Stimulated activated CD8-positive, alpha-beta memory T cell treated with anti-CD3 and anti-CD28 coated beads, Interleukin-2, amount 100 ng/mL, for 1 hour (primary cell): ENCODE measurements at places on chromosomes 7 and 10.

GRCh38 chr10:133042816-133043215 is 44.9 kb upstream of the ADGRA1 start:
- DNase-seq, result no peak

DNA sequence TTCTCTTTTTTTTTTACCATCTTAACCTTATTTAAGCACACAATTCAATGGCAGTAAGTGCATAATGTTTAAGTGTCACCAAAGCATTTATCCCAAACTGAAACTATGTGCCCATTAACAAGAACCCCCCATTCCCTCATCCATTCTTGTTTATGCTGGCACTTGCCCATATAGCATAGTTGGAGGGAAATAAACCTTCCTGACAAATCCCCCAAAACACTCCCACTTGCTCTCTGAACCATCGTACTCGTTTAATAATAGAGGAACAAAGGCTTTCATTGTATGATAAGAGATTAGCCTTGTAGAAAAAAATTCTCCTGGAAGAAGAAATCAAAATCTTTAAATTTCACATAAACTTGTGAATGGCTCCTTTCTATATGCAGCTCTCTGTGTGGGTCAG is 26.4 kb upstream of the KCNMA1 start:
- no peak for DNase-seq

GRCh38 chr10:73803680-73804286 is 7.6 kb downstream of the NDST2 start:
- no peak for DNase-seq

DNA sequence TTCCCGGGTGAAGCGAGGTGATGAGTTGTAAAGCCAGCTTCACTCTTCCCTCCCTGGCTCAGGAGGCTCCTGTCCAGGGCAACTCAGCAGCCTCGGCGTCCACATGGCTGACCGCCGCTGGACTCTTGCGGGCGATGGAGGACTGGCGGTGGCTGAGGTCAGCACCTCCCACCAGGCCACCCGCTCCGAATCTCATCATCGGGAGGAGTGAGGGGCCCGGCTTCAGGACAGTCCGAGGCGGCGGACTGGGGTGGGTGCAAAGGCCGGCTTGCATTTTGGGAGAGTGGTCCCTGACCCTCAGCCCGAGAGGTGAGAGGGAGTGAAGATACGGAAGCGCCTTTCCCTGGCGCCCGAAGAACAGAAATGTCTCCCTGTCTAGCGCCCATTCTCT is 759 bp downstream of the DNAJB12 start:
- no peak for DNase-seq

DNA sequence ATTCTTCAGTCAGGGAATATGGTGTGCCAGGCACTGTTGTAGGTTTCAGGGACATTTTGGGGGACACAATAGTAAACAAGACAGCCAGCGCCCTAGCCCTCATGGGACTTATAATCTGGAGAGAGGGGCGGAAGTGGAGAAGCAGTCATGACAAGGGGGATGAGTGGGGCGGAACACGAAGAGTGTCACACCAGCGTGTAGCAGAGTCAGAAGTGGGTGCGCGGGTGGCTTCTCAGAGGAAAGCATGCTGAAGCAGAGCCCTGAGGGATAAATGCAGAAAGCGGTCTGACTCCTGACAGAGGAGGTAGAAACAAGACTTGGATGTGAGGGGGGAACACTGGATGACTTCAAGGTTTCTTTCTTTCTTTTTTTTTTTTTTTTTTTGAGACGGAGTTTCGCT is 160.3 kb upstream of the LYZL2 start:
- DNase-seq, result no peak

GRCh38 chr7:101222275-101222830 is 4.4 kb downstream of the ZNHIT1 start:
- no peak for DNase-seq

- no peak for DNase-seq
Measured at GRCh38 chr10:93083743-93084539, 10.2 kb downstream of the CYP26A1 start.

DNA sequence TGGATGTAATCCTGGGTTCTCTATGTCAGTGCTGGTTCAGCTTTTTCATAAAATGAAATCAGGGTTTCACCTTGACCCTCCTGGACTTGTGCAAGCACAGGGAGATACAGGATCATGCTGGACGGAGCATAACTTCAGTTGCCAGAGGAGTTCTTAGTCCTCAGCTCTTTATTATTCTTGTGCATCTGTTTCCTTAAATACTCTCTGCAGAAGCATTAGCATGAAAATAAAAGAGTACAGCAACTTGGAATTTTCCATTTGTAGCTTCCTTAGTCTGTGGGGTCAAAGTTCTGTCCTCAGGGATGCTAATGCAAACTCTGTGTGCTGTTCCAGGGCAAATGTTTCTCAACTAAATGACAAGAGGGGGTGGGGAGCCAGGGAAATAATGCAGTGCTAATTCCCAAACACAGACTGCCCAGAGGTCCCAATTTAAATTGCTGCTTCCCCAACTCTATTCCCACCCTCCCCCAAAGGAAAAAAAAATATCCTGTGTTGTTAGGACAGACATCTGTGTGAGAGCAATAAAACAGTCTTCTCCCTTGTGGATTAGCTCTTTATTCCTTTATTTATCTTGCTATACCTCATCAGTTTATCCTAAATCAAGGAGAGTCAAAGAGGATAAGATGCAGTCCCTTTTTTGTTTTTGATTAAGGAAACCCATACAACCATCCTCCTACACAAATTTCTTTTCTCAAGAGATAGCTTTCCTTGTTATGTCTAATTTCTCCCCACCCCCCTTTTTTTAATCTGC is 905.0 kb downstream of the LRMDA start:
- DNase-seq, result no peak

GRCh38 chr7:21617916-21618390 is 75.1 kb downstream of the DNAH11 start:
- no peak for DNase-seq

GRCh38 chr10:100654782-100655325 is 90.5 kb upstream of the PAX2 start:
- no peak for DNase-seq

- DNase-seq, result no peak
Measured at GRCh38 chr10:3747984-3748383, 37.0 kb downstream of the KLF6 start.

DNA sequence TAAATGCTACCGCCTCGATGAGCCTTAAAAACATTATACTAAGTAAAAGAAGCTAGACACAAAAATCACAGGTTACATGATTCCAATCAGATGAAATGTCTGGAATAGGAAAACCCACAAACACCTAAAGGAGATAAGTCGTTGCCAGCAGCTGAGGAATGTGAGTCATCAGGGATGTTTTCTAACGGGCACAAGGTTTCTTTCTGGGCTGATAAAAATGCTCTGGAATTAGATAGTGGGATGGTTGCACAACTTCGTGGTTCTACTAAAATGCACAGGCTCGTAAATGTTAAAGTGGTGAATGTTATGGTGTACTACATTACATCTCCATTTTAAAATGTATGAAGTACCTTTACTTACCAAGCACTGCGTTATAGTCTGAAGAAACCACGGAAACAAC is 9.7 kb downstream of the ABLIM1 start:
- DNase-seq, result no peak

- DNase-seq, result no peak
Measured at GRCh38 chr7:156858523-156858922, 34.5 kb downstream of the LMBR1 start.

DNA sequence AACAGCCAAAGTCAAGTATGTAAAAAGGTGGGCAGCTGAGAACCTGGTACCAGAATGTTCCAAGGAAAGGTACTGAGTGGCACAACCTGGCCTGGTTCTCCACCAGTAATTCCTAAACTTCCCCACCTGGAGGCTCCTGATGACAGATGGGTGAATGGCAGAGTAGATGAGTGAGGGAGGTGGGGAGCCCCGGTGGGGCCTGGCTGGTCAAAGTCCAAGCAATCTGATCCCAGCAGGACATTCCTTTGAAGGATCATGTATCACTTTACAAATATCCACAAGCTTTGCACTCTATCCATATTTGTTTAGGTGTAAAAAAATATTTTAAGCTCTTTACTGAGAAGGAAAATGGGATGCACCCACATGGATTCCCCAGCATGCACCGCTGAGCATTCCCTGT is 250.2 kb downstream of the DPP6 start:
- no peak for DNase-seq

DNA sequence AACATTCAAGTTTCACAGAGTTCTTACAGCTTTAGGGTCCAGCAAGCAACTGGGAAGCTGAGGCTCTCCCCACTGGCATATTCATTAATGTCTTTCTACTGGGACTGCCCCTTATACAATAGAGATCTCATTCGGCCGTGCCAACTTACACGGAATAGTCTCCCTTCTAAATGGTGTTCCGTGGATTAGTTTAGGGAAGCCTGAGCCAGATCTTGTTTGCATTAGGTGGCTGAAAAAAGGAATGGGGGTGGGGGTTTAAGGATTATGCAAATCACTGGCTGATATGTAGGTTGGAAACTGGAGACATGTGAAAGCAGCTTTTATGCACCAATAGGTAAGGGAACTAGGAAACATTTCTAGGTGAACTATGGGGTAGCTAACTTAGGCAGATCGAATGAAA is 218.3 kb downstream of the TRIL start:
- DNase-seq, result no peak
